ENCODE measurements at places on chromosomes 5 and 9.

DNA sequence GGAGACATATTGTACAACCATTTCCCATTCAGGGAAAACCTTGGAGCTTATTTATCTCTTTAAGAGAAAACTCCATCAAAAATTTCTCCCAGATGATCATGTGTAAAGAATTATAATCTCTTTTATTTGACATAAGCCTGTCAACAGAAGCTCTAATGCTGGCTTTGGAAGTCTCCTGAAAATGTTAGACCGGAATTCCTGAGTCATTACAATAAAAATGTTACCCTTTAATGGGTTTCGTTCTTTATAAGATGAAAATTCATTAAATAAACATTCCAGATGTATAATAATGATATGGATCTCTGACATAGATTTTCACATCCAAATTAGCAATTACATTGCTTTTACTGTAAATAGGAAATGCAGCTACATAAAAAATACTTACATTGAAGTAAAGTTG lies 1036.4 kb downstream of the EFNA5 start:
- no peak for DNase-seq

GRCh38 chr5:35003018-35003957 lies 44.5 kb downstream of the AGXT2 start:
- DNase-seq, result peak; percentile 8

- peak; percentile 35 for DNase-seq
Observed at GRCh38 chr9:136847826-136848392, 1.3 kb upstream of the PHPT1 start.

DNA sequence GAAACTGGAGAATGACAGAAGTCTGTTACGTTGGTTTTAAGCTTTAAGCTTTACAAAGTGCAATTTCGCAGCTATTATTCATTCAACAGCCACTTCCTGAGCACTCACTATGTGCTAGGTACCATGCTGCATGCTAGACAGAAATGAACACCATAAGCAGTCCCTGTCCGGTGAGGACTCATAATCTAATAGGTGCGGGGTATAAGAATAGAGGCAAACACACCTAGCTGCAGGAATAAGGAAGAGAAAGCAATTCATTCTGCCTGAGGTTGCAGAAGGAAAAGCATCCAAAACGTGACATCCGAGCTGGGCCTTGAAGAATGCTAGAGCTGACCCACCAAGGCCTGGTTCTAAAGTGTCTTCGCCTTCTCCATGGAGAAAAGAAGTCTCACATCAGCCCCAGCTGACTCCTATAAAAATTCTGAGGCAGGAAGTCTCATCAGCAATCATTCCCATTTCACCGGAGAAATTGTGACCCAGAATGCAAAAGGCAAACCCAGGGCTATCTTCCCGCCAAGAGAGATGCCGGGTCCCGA lies 542 bp downstream of the FKBP15 start:
- DNase-seq, result no peak

GRCh38 chr9:131287359-131287758 lies 2.2 kb upstream of the PLPP7 start:
- no peak for DNase-seq

DNA sequence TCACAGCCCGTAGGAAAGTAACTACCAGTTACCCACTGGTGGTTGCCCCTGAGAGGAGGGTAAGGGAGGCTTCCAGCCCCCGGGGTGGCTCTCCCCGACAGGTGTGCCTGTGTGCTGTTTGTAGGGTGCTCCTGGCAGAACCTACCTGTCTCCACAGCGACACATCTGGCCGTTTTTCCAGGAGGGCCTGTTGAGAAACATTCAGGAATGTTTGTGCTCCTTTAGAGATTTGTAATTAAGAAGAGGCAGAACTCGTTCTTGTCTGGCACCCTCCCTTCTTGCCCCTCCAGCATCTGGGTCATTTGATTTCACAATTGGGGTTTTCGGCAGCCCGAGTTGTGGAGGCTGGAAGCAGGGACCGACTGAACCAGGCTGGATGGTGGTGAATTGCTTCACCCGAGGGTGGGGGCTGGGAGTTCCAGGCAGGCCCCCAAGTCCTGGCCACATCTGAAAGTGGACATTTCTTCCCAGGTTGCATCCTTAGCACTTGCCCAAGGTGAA lies 74.2 kb downstream of the WWC1 start:
- DNase-seq, result no peak

GRCh38 chr9:28912621-28913020 lies 1339.3 kb upstream of the C9orf72 start:
- no peak for DNase-seq

- DNase-seq, result no peak
Observed at GRCh38 chr5:180059326-180059725, 12.2 kb downstream of the RNF130 start.

Measured in amniotic stem cell (primary cell).